ENCODE measurements at places on chromosomes 2 and 18.

DNA sequence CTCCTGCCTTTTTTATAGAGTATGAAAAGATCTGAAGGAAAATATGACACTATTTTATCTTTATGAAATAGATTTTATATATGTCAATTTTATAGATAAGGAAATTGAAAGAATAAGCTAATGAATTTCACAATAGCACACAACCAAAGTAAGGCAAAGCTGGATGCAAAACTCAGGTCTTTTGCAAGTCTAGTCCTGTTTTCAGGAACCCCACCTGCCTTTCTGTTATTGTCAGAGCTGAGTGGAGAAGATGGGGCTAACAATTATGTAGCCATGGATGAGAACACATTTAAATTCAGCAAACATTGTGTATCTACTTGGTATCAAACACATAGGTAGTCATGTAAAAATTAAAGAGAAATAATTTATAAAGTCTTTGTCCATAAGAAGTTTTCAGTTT lies 161.5 kb upstream of the ZEB2 start:
- DNase-seq = no peak

- DNase-seq = no peak
These were observed 56.0 kb downstream of the ROCK2 start for GRCh38 chr2:11288431-11288830.

DNA sequence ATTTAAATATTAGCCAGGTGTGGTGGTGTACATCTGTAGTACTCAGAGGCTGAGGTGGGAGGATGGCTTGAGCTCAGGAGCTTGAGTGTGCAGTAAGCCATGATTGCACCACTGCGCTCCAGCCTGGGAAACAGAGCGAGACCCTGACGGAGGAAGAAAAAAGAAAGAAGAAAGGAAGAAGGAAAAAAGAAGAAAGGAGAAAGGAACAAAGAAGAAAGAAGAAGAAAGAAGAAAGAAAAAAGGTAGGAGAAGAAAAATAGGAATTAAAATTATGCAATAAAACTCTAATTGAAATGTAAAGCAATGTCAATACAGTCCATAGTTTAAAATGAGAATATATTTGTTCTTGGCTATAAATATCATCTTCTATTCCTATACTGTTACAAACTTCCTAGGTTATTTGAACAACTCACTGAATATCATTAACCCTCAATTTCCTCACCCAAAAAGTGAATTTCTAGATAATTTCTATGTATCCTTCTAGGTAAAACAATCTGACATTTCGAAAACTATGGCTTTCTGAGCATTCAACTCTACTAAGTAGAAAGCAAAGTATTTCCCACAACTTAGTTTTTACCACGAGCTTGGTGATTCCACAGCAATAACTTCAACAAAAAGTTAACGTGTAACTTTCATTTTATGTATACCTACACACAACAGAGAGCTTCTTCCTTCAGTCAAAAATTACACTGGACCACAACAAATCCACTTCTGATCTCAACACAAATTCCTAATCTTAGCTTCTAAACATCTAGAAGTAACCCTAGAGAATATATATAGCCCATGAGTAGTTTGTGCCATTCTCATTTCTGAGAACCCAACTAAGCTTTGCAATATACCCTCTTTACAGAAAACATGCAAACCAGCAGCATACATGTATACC lies 19.7 kb downstream of the LPIN2 start:
- no peak for DNase-seq

DNA sequence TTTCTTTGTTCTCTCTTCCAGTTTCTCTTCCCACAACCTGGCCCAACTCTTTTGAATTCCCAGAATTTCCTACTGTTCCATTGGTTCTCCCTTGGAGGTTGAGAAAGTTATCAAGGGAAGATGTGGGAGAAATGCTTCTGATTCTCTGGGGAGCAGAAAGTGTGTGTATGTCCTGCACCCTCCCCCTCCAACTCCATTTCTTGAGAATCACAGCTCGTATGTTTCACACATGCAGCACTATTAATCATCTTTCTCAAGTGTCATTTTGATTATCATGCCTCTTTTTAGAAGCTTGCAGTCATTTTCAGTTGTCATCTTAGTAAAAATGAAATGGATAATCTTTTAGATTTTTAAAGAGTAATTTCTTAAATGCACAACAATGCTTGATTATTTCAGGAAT lies 296.8 kb upstream of the SLC39A10 start:
- no peak for DNase-seq

- DNase-seq = no peak
These were observed 37.4 kb downstream of the SMAD2 start for GRCh38 chr18:47893047-47893446.

DNA sequence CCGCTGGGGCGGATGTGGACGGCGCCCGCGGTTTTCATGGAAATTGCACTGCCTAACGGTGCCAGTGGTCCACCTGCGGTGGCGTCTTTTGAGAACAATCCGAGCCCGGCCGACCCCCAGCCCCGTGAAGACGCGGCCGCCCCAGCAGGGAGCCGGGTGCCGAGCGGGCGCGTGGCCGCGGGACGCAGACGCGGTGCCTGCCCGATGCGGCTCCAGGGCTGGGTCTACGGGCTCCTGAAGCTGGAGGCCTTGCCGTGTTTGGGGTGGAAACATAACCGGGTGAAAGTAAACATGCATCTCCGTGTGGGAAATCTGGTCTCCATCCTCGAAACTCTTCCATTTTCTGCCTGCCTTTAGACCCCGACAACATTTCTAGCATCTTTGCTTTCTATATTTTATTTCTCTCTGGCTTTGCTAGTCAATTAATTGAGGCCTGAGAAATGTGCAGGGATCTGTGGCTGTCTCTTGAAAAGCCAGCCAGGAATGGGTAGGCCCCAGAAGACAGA lies 572 bp downstream of the INPP4A start:
- no peak for DNase-seq

DNA sequence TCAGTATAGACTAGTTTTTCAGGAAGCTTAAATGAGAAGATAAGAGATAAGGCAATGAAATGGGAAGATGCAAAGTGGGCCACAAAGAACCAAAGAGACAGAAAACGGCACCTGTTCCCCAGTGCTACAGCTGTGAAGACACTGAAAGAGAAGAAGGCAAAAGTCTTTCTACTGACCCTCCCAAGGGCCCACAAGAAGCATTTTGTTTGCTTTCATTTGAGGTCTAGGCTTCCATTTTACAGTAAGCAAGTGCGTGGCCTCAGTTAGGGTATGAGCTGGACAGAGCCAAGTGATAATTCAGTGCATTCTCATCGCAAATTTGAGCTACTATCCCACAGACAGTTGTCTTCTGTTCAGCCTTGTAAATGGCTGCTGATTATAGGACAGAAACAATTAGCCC lies 53.4 kb upstream of the STK17B start:
- no peak for DNase-seq

DNA sequence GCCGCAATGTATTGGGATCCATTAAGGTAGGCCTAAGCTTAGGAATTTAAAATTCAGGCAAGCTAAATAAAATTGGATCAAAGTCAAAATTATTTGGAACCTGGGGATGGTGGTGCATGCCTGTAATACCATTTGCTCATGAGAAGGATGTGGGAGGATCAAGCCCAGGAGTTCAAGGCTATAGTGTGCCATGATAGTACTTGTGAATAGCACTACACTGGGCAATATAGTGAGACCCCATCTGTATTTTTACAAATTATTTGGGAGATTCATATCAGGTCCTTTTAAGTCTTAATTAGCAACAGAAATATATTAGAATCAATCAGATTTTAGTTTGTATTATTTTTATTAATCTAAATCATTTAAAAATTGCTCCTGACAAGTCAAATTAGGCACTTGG lies 39.8 kb upstream of the TLK1 start:
- no peak for DNase-seq

DNA sequence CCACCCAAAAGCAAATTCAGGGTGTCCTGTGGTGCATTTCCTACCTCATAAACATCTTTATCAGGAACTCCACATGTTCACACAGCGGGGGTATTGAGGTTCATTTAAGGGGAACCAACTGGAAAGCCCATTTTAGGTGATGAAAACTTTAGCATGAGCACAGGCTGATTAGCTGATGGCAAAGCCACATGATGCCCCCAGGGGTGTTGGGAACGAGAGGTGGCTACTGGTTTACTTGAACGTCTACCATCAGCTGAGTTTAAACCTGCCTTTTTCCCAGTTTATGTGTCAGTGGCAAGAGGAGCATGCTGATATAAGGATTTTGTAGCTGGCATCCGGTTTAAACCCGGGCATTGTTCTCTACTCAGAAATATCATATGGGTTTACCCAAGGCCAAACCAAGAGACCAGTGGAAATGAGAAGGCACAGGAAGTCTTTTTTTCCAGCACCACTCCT lies 54.5 kb upstream of the UPP2 start:
- no peak for DNase-seq

- DNase-seq = no peak
These were observed 38.8 kb upstream of the ERMN start for GRCh38 chr2:157364257-157364974.
